ENCODE measurements at places on chromosomes 6 and 20.

DNA sequence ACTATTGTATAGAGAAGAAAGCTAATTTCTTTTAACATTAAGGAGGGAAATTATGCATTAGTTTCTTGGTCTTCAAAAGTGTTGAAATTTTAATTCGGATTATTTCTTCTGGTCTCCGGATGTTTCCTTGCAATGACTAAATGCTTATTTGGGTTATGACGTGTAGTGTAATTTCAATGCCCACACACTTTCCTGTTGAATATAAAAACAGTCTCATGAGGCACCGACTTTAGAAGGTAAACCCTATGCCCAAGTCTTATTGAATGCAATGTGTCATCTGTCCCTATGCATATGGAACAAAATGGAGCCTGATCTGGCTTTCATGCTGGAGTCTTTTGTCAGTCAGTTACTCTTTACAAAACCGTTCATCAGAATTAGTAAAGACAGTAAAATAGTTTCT lies 17.7 kb downstream of the GJA1 start:
- no peak for DNase-seq

GRCh38 chr6:151060096-151060765 lies 179.5 kb upstream of the AKAP12 start:
- DNase-seq, result no peak

DNA sequence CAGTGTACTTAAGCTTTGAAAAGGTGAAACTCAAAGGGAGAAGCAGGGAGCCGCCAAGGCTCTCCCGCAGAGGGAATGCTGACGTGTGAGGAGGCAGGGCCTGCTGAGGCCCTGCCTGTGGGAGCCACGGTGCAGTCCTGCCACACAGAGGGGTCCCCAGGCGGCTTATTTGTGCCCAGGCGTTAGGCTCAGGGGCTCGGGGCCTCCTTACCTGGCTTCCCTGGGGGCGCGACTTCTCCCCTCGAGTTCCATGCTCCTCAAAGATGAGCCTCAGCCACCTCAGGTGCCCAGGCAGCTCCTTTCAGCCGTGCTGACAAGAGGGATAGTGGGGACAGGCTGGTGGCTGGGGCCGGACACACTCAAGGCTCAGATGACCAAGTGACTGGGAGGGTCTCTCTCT lies 2.2 kb upstream of the KIF25 start:
- no peak for DNase-seq

DNA sequence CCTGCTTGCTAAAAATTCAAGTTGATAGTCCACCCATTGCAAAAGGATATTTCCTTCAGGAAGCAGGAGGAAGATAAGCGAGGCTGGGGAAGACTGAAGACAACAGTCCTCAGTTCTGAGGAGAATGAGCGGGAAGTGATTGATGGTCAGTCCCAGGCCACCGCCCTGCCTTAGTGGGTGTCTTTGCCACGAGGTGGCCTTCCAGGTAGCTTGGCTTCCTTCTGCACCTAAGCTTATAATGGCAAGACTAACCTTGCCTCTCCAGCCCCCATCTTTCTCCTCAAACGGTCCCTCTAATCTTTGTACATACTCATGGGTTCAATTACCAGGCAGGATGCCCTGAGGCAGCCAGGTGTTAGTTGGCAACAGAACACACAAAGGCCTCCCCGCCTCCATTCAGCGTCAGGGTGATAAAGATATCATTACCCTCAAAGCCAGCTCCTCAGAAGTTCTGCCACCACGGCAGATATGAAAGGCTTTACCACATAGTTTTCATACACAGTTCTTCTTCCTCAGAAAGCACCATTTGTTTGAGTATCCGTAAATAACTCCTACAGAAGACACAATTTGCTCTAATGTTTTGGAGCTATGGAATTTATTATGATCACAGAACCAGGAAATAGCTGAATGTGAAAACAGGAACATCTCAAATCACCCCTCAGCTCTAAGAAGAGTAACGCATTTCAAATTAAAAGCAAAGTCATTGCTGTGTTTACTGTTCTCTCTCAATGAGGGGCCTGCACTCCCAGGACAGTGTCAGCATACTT lies 249.4 kb downstream of the ATXN1 start:
- DNase-seq, result no peak

DNA sequence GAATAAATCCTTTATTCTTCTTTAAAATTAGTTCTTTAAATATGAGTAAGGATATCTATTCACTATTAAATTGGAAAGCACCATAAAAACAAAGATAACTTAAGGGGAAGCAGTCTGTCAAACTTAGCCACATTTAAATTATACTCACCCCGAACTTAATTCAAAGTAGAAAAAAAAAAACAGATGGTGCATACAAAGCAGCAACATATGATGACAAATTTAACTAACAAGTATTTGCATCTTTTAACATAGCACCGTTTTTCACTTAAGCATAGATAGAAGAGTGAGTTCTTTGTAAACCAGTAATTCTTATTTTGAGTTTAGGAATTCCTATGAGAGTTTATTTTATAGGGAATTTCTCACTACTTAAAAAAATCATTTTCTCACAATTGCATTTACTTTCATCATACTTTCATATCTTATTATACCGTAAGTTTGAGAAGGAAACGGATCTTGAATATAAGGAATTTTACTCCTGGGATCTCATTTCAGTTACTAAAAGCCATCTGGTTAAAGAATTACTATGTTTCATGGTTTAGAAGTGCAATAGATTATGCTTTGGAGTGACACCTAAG lies 828.2 kb upstream of the MAP3K7 start:
- DNase-seq, result no peak

DNA sequence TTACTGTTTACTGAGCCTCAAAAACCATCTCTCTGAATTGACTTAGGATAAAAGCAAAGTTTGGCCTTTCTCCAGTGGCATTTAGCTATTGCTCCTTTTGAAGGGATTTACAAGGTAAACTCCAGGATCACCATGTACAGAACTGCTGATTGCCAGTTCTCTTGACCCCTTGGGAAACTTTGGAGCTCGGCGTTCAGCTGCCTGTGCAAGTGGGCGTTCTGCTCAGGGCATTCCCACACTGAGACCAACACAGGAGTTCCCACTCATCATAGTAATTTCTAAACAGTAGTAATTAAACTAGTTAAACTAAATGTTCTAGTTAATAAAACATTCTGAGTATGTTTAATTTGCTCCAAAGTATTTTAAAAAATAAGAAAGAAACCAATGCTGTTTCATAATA lies 14.9 kb downstream of the KCNQ5 start:
- DNase-seq, result no peak

DNA sequence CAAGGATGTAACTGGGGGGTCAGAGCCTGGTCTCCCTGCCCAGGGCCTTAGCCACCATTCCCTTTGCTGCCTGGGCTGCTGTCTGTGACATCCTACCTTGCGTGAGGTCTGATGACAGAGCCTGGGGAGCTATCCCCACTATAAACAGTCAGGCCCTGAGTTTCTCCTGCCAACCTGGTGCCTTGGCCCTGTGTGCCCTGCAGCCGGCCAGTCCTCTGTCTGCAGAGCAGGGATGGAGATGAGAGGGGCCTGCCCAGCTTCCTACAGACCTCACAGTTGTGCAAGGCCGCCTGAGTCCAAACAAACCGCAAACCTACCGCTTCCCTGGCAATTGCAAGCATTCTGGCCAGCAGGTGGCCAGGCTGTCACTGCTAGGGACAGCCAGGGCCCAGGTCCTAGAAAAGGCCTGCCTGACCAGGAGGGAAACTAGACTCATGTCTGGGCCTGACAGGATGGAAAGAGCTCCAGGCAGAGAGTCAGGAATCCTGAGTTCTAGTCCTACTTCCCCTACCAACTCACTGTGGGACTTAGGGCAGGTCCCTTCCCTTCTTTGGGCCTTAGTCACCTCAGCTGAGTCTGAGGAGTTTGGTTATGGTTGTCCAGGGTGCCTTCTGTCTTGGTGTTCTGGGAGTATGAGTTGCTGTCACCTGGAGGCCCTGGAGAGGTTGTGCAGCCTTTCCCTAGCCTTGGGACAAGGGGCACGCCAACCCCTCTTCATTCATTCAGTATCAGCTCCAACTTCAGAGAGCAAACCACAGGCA lies 86.2 kb downstream of the VEGFA start:
- no peak for DNase-seq

DNA sequence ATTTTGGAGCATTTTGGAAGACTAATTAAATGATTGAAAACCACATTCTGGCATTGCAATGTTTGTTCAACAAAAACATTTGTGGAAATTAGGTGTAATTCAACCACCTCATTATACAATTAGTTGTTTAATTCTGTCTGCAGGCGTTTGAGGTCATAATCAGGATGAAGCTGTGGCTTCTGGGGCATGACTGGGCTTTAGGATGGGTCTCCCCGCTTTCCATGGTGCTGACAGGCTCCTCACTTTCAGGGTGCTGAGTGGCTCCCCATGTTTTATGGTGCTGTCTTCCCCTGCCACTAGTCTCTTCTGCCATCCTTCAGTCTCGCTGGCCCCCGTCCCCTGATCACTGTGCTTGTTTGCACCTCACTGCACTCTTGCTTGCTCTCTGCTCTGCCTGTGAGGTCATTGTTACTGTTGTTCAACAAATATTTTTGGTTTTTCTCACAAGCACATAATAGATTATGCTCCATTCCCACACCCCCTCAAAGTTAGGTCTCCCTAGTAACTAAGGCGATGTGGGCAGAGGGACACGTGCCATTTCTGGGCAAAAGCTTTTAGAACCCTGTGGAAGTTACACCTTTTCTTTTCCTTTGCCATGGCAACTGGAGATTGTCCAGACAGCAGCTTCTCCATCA lies 25.4 kb upstream of the ZNF831 start:
- DNase-seq, result no peak

DNA sequence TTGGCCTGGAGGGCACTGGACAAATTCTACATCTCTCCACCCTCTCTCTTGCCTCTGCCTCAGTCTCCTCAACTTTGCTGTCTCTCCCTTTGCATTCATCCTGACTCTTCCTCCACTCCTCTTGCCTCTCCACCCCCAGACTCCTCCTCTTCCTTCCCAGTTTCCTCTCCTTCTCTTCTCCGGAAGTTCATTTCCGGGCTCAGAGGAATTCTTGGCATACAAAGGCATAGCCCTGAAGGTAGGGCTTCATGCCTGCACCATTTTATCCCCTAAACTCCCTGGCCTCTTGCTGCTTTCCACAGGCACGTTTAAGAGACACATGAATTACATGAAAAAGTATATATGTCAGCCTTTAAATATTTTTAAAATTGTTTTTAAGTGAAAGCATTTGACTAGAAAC lies 10.6 kb downstream of the BFSP1 start:
- DNase-seq, result no peak

DNA sequence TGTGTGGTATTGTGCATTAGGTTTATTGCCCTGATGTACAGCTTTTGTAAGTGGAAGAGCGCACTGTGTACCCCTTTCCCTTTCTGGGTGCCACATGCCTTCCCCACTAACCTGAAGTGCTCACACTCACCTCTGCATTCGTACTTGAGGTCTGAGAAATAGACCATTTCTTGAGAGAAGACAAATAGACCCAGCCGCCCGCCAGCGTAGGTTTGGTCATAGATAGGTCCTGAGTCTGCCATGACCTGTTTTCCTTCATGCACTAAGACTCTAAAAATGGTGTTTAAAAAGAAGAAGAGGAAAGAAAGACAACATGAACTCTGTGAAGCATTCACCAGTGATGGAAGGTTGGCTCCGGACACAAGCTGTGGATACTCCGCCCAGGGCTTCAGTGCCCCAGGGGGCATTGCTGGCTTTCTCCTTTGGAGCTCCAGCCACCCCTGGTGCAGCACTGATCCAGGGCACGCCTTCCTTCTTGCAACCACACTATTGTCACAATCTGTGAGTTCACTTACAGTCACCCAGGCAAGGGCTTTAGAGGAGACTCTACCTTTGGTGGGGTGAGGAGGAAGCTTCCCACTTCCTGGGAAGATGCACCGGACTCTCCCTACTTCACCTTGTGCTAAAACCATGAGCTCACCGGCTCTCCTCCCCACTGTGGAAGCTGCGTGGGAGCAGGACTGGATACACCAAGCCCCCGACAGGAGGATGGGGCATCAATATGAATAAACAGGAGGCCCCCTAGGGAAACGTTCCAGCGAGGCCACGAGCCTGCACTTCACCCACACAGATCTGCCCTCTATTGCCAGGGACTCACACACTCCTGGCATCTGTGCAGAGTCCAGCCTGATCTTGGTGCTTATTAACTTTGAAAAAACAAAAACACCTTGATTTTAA lies 33.3 kb downstream of the THBS2 start:
- no peak for DNase-seq

DNA sequence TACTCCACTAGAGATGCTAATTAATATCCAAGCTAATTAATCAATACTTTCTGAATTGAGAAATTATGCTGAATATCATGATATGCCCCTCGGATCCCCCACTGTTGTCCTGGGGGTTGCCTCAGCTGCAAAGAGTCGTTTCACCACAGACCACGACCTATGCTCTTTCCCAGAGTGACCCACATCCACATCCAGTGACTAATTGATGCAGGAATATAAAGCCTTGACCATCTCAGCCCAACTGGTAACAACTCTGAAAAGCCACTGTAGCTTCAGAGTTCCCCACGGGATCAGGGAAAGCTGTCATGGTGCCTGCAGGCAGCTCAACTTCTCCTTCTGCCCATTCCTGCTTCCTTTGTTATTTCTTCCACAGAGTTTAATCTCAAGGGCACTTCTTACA lies 116.9 kb downstream of the RWDD2A start:
- DNase-seq, result no peak

- DNase-seq, result no peak
These were observed 62.2 kb downstream of the ZDHHC14 start for GRCh38 chr6:157443066-157443800.

- DNase-seq, result no peak
These were observed 4.5 kb upstream of the CITED2 start for GRCh38 chr6:139378882-139379341.

GRCh38 chr6:15769511-15770018 lies 106.7 kb upstream of the DTNBP1 start:
- peak; percentile 79 for DNase-seq

GRCh38 chr20:60255415-60255814 lies 297.2 kb downstream of the CDH26 start:
- no peak for DNase-seq

DNA sequence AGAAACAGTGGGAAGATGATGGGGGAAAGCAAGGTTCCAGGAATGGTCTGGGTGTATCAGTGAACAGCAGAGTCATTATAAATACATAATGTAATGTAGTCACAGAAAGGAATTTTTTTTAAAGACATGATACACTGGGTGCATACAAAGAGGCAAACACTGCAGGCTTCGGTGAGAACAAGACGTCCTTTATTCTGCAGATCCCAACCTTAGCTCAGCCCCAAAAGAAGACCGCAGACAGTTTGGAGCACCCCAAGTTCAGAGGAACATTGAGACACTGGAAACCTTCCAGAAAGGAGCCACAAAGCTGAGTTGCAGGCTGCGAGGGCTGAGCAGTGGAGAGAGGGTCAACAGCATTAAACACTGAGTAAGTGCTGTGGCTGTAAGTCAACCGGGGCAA lies 30.6 kb upstream of the FOXC1 start:
- no peak for DNase-seq
